ENCODE measurements at places on chromosomes 3 and 15. TPM values are rescaled to one million over a fixed set of nuclear protein-coding genes. Genes with fewer than 3 reads are reported as not detected.

CIDEC gene
- total RNA-seq = 45.7 TPM

SLC28A1 gene
- not detected for total RNA-seq

DOCK3 gene
- total RNA-seq = 0.35 TPM

APOD gene
- total RNA-seq = 0.87 TPM

TGM4 gene
- total RNA-seq = 0.18 TPM

MTFMT gene
- 24.5 TPM for total RNA-seq

CPN2 gene
- total RNA-seq = not detected

SPCS1 gene
- total RNA-seq = 168 TPM

CEMIP gene
- total RNA-seq = 1.4 TPM

CYP1A2 gene
- total RNA-seq = 0.05 TPM

KY gene
- total RNA-seq = 0.13 TPM

SYNPR gene
- not detected for total RNA-seq

P3H2 gene
- total RNA-seq = 24.9 TPM

SPG11 gene
- total RNA-seq = 9.7 TPM

POTEB3 gene
- not detected for total RNA-seq

C3orf80 gene
- total RNA-seq = 1.8 TPM

MAP6D1 gene
- 6.3 TPM for total RNA-seq

DUOXA2 gene
- total RNA-seq = not detected

CLEC3B gene
- total RNA-seq = not detected

SH2D7 gene
- total RNA-seq = not detected

TGFBR2 gene
- total RNA-seq = 62.8 TPM

GP9 gene
- total RNA-seq = not detected

AP3B2 gene
- 0.77 TPM for total RNA-seq

RARRES1 gene
- 7.6 TPM for total RNA-seq

COMMD2 gene
- total RNA-seq = 40.3 TPM

AGTR1 gene
- 0.71 TPM for total RNA-seq

ISLR2 gene
- 0.28 TPM for total RNA-seq

DNAJA4 gene
- total RNA-seq = not detected

SLC28A2 gene
- total RNA-seq = not detected

NOX5 gene
- total RNA-seq = 0.16 TPM

HHLA2 gene
- 0.08 TPM for total RNA-seq
